ENCODE measurements at places on chromosomes 11 and 22. TPM values are rescaled to one million over a fixed set of nuclear protein-coding genes. Genes with fewer than 3 reads are reported as not detected.

GRCh38 chr11:33437529-33437928 lies 180.3 kb downstream of the HIPK3 start:
- no peak overlapping the region for H3K4me3 ChIP-seq
- H3K4me1 ChIP-seq, result no peaks in the 10 kb centered on the region
- no peak overlapping the region for H3K27ac ChIP-seq
- H3K27me3 ChIP-seq, result no peaks in the 10 kb centered on the region

GRCh38 chr11:35847473-35847872 lies 96.4 kb upstream of the LDLRAD3 start:
- H3K4me1 ChIP-seq, result peaks cover 4% of the 10 kb centered on the region
- H3K4me3 ChIP-seq, result no peak overlapping the region
- no peak for DNase-seq
- no peak overlapping the region for H3K27ac ChIP-seq

DNA sequence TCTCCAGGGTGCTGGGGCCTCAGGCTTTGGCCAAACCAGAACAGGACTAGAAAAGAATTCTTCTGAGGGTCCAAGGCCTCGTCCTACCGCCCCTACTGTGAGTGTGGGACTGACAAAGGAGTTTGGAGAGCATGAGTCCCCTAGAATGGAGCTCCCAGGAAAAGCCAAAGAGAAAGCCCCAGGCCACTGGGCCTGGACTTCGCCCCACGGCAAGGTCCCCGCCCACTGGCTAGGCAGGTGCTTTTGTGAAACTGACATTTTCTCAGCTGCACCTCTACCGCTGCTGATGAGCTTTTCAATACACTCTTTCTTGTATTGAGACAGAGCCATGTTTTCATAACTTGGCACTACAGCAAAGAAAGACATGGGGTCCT lies 9.7 kb upstream of the FGF3 start:
- no peaks in the 10 kb centered on the region for H3K36me3 ChIP-seq
- no peak overlapping the region for H3K4me3 ChIP-seq
- no peaks in the 10 kb centered on the region for H3K4me1 ChIP-seq
- peak; percentile 43 for DNase-seq

GRCh38 chr11:34606326-34607120 lies 14.4 kb upstream of the EHF start:
- no peak for DNase-seq
- H3K4me1 ChIP-seq, result peaks cover under 1% of the 10 kb centered on the region
- H3K4me3 ChIP-seq, result no peak overlapping the region
- H3K27me3 ChIP-seq, result no peaks in the 10 kb centered on the region

GRCh38 chr11:65150509-65151299 lies 16.4 kb upstream of the SYVN1 start:
- no peaks in the 10 kb centered on the region for H3K36me3 ChIP-seq
- DNase-seq, result peak; percentile 93
- H3K4me1 ChIP-seq, result peaks cover 17% of the 10 kb centered on the region

- DNase-seq, result no peak
- H3K27me3 ChIP-seq, result no peaks in the 10 kb centered on the region
- H3K27ac ChIP-seq, result no peak overlapping the region
- no peaks in the 10 kb centered on the region for H3K4me1 ChIP-seq
Measured at GRCh38 chr11:8055836-8056526, 25.0 kb upstream of the TUB start.

- H3K27ac ChIP-seq, result peak overlapping the region; percentile 92
- H3K27me3 ChIP-seq, result no peaks in the 10 kb centered on the region
- peaks cover 17% of the 10 kb centered on the region for H3K4me1 ChIP-seq
- DNase-seq, result no peak
Measured at GRCh38 chr11:9566561-9567063, 6.9 kb upstream of the WEE1 start.

GRCh38 chr11:40030867-40031266 lies 1428.6 kb downstream of the LRRC4C start:
- no peak for DNase-seq
- no peaks in the 10 kb centered on the region for H3K36me3 ChIP-seq
- H3K4me1 ChIP-seq, result no peaks in the 10 kb centered on the region
- no peaks in the 10 kb centered on the region for H3K27me3 ChIP-seq
- H3K4me3 ChIP-seq, result no peak overlapping the region

DNA sequence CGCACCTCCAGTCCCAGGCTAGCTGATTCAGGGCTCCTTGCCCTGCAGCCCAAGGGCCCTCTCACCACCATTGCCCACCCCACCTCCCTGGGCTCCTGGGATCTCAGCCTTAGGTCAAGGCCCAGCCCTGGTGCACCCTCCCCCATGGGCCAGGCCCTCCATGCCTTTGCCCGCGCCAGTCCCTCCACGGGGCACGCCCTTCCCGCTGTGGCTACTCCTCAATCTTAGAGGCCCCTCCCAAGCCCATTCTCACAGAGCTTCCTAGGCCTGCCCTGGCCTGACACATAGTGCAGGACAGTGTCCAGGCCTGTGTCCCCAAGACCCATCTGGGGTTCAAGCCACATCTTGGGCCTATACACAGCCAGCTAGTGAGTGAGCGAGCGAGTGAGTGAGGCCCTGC lies 6.9 kb downstream of the GP1BB start:
- peaks cover 3% of the 10 kb centered on the region for H3K4me1 ChIP-seq
- no peaks in the 10 kb centered on the region for H3K36me3 ChIP-seq
- H3K27ac ChIP-seq, result no peak overlapping the region
- no peak for DNase-seq
- no peaks in the 10 kb centered on the region for H3K27me3 ChIP-seq

- no peak overlapping the region for H3K4me3 ChIP-seq
- no peak for DNase-seq
- H3K4me1 ChIP-seq, result peaks cover 94% of the 10 kb centered on the region
- peak overlapping the region; percentile 59 for H3K27ac ChIP-seq
- H3K36me3 ChIP-seq, result peaks cover 10% of the 10 kb centered on the region
Measured at GRCh38 chr22:36352803-36353507, 34.8 kb downstream of the MYH9 start.

DNA sequence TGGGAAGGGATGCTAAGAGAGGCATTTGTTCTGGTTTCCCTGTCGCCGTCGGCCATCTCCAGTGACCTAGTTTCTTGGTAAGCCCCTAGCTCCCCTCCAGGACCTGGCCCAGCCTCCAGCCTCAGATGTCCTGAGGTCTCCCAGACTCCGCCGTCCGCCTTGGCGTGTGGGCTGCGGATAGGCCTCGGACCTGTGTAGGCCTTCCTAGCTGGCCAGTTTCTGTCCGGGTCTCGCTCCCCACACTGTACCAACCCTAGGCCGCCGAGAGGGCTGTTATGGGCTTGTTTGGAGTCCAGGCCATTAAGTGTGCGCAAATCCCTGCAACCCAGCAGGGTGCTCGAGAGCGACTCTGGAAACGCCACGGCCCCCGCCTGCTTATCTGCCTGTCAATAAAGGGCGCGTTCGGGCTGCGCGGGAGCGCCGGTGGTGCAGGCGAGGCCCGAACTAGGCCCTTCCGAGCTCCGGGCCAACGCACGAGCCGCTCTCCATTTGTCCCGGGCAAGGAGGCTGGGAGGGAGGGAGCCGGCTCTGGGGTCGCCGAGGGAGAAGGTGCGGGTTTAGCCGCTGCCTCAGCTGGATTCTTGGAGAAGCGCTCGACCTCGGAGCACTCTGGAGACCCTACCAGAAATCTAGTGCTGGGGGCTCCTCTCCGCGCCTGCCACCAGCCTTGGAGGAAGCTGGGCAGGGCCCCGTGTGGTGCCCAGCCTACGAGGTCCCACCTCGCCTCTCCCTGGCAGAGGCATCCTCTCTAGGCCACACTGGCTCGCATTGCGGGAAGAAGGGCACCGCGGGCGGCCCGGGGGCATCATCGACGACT lies 8.7 kb upstream of the PAX6 start:
- no peak overlapping the region for H3K4me3 ChIP-seq
- H3K4me1 ChIP-seq, result peaks cover 24% of the 10 kb centered on the region

DNA sequence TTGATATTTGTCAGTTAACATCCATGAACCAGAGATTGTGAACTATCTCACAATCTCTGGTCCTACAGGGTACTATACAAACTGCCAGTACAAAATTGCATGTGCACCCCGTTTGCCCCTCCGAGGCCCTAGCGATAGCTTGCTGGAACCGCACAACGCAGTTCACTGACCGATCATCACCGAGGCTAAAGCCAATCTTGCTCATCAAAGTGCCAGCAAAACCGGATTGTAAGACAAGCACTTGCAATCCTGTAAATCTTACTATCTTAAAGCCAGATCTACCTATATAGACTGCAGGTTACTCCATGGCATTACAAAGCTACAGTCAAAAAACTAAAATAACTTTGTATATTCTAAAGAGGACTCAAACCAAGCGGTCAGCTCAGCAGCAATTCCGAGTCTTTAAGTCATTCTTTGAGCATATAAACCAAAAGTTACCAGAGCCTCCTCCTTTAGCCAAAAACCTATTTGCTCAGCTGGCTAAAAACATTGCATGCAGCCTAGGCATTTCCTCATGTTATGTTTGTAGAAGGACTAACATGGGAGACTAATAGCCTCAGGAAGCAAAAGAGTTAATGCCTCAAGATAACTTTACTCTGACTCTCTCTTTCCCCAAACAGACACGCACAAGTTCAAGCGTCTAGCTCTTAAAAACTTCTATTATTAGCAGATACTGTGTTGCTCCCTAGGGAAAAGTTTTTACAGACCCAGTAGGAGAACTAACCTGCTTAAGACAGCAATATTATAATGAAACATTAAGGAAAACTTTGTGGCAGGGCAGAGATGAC lies 30.7 kb upstream of the CPT1A start:
- H3K4me1 ChIP-seq, result peaks cover 2% of the 10 kb centered on the region
- no peaks in the 10 kb centered on the region for H3K36me3 ChIP-seq
- no peaks in the 10 kb centered on the region for H3K27me3 ChIP-seq
- no peak overlapping the region for H3K4me3 ChIP-seq
- no peak overlapping the region for H3K27ac ChIP-seq
- DNase-seq, result peak; percentile 30

DNA sequence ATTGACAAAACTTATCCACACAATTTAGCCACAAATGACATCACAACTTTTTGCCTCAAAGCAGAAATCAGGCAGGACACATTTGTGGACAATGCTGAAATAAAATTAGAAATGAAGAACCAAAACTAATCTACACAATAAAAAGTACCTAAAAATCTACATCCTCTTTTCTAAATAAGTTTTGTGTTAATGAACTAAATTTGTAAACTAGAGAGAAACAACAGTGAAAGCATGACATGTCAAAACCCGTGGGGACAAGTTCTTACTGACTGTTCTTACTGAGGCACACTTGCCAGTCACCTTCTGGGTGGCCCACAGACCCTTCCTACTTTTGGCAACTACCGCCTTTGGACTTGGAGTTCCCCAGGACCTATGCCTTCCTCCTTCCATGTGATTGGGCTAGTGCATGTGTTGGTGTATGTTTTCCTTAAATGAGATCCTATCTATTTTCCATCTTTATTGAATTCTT lies 60.7 kb upstream of the MUC15 start:
- H3K27me3 ChIP-seq, result no peaks in the 10 kb centered on the region
- no peaks in the 10 kb centered on the region for H3K4me1 ChIP-seq
- DNase-seq, result no peak
- no peak overlapping the region for H3K27ac ChIP-seq
- no peaks in the 10 kb centered on the region for H3K36me3 ChIP-seq
- no peak overlapping the region for H3K4me3 ChIP-seq

DNA sequence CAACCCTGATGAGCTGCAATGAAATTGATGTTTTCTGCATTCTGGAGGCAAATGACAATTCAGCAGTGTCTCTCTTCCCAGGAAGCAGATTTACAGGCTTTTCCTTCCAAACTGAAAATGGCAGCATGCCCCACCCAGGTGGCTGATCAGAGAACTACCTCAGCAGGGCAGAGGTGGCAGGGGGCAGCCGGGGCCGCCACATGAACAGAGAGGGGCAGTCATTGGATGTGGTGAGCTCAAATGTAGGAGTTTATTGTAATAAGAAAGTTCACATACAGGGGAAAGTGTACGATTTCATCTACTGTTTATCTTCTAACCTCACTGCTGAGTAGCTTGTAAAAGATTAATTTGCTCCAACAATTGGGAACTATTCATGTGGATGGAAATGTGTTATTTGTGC lies 15.7 kb upstream of the PARVA start:
- H3K27me3 ChIP-seq, result no peaks in the 10 kb centered on the region
- no peak overlapping the region for H3K27ac ChIP-seq
- no peak overlapping the region for H3K4me3 ChIP-seq
- no peaks in the 10 kb centered on the region for H3K4me1 ChIP-seq
- DNase-seq, result no peak

- no peak overlapping the region for H3K27ac ChIP-seq
- H3K4me3 ChIP-seq, result no peak overlapping the region
Measured at GRCh38 chr11:88348870-88349269, 11.3 kb upstream of the CTSC start.

DNA sequence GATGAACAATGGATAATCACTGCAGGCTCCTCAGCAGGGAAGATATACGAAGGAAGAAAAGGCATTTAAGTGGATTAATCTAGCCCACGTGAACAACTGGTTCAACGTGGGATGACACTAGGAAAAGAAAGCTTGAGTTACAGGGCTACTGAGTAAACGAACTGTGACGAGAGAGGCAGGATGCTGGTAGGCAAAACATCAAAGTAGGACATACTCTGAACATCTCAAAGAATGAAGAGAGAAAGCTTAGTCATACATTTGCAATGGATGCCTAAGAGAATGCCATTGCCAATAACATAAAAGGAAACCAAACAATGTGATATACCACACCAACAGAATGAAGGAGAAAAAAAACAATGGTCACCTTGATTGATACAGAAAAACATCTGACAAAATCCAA lies 12.9 kb downstream of the USP28 start:
- H3K36me3 ChIP-seq, result no peaks in the 10 kb centered on the region
- no peak for DNase-seq
- no peak overlapping the region for H3K27ac ChIP-seq
- peaks cover 8% of the 10 kb centered on the region for H3K4me1 ChIP-seq
- no peaks in the 10 kb centered on the region for H3K27me3 ChIP-seq

- H3K4me1 ChIP-seq, result no peaks in the 10 kb centered on the region
- H3K27me3 ChIP-seq, result no peaks in the 10 kb centered on the region
- no peak overlapping the region for H3K4me3 ChIP-seq
Measured at GRCh38 chr22:48042621-48043395, 1280.4 kb downstream of the TBC1D22A start.

DNA sequence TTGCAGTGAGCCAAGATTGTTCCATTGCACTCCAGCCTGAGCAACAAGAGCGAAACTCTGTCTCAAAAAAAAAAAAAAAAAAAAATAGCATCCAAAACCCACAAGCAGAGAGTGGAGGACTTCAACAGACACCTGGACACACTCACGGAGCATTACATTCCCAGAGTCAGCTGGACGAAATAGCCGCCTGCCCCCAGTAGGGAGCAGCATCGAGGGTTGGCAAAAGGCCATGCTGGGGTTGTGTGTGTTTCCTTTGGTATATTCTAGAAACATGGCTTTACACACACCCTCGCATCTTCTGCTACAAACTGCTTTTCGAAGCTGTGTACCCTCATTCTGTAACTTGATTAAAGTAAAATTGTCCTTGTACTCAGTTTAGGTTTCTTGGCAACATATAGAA lies 5.3 kb downstream of the ADA2 start:
- no peak overlapping the region for H3K27ac ChIP-seq
- H3K4me3 ChIP-seq, result no peak overlapping the region
- H3K36me3 ChIP-seq, result no peaks in the 10 kb centered on the region
- peak; percentile 75 for DNase-seq
- H3K27me3 ChIP-seq, result no peaks in the 10 kb centered on the region

The PHOX2A gene
- total RNA-seq, result not detected

The CNTN5 gene
- total RNA-seq, result not detected

The GAL gene
- not detected for total RNA-seq

The NCAM1 gene
- total RNA-seq, result 4.2 TPM

The RASGRP2 gene
- 27.6 TPM for total RNA-seq

The MS4A7 gene
- total RNA-seq, result 184 TPM
